ENCODE measurements at places on chromosomes 6 and 20.

DNA sequence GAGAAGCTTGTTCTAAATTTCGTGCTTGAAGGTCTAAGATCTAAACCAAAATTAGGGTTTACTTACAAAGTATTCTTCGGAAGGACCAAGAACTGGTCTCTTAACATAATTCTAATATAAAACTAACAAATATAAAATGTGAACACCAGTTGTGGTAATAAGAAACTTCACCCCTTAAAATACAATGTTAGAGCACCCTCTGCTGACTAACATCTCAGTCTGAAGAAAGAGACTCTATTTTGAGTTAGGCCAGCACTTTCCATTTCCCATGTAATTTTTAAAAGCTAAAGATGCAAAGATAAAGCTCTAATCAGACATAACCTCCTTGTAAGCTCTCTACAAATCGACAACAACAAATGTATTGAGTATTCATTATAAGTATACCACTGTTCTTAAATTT is 24.6 kb downstream of the ATG5 start:
- no peak for DNase-seq

GRCh38 chr20:10647909-10648308 is 25.9 kb downstream of the JAG1 start:
- no peak for DNase-seq

GRCh38 chr6:37168811-37169495 is 999 bp upstream of the PIM1 start:
- DNase-seq, result no peak

- DNase-seq, result no peak
Observed at GRCh38 chr20:17966432-17967310, 1.9 kb downstream of the SNX5 start.

- no peak for DNase-seq
Observed at GRCh38 chr6:46320505-46320904, 149.7 kb upstream of the ENPP5 start.

DNA sequence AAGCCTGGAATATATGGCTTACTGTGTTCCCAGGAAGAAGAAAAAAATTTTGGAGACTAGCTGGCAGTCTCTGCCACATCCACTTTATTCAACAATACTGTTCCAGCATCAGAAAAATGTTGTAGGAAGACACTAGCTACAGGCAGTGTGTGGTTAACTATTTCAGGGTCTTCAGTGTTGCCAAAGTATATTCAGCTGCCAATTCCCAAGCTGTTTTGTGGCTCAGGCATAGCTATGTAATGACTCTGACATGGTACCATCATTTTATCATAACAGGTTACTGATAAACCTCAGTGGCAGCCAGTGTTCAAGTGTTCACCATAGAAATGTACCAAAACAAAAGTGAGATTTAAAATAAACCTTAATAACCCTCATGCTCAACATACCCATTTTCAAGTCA is 503.1 kb downstream of the ADGRB3 start:
- no peak for DNase-seq

DNA sequence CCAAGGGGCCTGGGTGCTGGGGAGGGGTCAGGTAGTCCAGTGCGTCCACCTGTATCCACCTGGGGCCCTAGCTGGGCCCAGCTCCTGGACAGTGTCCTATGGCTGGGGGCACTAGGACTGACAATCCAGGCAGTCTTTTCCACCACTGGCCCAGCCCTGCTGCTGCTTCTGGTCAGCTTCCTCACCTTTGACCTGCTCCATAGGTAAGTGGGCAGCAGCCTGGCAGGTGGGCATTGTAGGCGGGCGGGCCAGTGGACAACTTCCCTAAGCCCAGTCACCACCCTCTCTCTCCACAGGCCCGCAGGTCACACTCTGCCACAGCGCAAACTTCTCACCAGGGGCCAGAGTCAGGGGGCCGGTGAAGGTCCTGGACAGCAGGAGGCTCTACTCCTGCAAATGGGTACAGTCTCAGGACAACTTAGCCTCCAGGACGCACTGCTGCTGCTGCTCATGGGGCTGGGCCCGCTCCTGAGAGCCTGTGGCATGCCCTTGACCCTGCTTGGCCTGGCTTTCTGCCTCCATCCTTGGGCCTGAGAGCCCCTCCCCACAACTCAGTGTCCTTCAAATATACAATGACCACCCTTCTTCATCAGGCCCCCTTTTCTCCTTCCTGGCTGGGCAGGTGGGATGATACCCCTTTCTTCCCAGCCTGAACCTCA is 584 bp downstream of the C20orf141 start:
- no peak for DNase-seq

DNA sequence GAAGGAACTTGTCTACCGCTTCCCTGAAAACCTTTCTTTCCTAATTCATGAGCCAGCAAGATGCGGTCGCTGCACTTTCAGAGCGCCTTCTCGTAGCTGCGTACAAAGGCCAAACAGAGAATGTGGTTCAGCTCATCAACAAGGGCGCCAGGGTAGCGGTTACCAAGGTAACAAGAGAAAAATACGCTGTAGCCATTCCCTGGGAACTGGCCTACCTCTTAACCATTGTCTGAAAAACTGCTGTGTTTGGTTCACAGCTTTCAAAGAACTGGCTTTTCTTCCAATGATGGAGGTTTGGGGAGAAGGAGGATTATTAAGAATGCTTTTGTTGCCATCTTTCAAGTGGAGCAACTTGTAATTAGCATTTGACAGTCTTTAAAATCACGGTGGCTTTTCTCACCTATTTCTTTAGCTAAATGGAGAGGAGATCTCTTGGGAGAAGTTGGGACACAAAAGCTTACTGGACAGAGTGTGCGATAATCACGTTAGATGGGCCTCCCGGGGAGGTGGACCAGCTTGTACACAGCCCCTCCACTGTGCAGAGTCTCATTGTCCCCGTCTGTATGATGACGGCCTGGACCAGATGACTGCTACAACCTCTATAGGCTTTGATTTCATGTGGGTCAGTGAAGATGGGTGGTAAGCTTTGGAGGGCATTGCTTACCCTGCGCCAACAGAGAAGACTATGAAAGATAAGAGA is 71.5 kb downstream of the LYRM2 start:
- DNase-seq, result peak; percentile 40

DNA sequence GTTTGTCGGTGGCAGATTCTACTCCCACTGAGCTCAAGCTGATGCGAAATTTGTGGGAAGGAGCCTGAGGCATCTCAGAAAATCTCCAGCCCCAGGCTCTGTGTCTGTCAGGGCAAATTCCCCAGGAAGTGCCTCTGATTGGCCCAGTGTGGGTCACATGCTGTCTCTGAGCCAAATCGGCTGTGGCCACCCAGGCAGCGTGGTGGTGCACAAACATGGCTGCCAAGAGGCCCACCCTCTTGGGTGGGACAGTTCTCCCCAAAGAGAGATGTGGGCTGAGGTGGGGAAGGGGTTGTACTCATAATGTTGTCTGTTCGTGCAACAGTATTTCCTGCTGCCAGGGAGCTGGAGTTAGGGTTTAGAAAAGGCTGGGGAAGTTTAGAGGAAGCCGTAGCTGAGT is 130.6 kb downstream of the BMP7 start:
- DNase-seq, result no peak

DNA sequence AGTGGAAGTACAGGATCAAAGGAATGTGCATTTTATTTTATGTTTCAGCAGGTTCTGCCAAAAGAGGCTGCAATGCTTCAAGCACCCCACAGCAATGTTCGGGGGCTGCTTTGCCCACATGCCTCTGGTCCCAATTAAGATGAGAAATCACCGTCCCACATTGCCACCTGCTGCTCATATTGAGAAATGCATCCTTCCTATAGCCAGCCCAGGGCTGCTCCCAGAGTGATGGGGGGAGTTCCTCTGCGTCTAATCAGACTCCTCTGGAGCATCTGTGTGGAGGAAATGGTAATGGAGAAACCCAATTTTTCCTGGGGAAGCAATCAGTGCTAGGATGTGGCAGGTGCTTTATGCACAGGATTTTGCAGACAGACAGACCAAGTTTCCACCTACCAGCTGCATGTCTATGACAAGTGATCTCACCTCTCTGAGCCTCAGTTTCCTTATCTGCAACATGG is 33.7 kb downstream of the PTGIS start:
- peak; percentile 79 for DNase-seq

DNA sequence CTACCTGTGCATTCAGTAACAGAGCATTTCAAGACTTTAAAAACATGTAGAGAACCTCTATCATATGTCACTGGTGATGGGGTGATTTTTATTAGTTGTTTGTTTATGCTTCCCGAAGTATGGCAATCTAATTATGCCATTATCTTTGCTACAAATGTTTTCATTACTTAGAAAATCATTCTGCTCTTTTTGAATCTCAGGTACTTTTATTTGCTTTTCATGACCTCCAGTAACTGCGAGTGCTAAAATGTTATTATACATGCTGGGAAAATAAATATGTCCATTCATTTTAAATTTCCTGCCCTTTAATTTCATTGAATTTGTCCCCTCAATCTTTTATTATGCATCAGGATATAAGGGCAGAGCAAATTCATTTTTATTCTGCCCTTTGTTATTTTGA is 515.7 kb downstream of the NKAIN2 start:
- DNase-seq, result no peak

DNA sequence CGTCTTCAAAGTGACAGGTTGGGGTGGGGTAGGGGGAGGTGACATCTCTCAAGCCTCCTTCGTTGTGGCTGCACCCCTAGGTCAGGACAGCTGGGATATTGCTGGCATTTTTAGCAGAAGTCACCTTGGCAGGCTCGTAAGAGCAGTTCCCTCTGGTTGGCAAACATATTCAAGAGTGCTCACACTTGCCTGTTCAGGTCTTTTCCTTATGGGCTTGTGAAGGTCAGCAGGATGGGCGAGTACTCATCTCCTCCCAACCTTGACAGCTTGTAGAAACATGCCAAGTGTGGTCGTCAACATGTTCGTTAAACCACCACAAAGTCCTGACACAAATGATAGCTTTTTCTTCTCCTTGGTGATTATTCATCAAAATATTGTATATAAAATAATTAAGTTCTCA is 113.6 kb downstream of the HDGFL1 start:
- DNase-seq, result no peak

GRCh38 chr20:22522701-22523100 is 61.7 kb downstream of the FOXA2 start:
- no peak for DNase-seq

DNA sequence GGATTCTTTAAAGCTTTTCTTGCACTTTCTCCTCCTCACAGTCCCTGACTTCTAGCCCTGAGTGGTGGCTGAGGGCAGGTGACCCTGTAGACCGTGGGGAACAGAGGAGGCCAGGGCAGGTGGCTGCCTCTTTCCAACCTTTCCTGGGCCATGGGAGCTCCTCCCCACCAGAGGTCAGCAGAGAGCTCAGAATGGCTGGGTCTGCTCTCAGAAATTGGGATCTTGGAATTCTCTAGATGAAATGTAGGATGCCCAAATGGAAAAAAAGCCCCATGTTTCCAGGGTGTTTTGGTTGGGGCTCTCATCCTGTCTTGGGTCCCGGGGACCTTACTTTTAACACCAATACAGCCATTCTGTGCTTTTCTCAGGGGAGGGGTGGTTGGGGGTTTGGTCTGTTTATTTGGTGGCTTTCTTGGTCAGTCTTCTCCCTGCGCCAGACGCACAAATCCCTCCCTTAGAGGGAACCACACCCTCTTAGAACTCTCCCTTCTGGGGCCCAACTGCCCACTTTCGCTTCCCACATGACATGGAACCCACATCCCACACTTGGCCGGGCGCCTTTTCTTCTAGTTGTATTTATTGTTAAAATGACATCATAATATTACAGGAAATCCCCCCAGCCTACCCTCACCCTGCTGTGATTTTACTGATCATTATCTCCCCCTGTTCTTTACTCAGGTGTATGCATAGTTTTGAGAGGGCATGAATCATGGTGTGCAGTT is 17.9 kb downstream of the GNAS start:
- peak; percentile 78 for DNase-seq

DNA sequence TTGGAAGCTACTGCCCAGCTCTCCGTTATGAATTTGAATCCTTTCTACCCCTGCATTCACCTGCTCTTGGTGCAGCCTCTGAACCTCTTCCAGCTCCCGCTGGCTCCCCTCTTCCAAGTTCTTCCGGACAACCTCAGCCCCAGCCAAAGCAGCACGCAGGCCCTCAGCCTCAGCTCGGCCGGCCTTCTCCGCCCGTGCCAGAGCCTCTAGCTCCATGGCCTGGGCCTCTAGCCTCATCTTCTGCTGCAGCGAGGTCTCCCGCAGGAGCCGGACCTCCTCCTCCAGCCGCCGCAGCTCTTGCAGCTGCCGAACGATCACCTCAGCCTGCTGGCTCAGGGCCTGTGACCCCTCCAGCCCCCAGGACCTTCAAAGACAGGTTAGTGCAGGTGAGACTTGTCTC is 3.2 kb downstream of the CCHCR1 start:
- DNase-seq, result no peak

DNA sequence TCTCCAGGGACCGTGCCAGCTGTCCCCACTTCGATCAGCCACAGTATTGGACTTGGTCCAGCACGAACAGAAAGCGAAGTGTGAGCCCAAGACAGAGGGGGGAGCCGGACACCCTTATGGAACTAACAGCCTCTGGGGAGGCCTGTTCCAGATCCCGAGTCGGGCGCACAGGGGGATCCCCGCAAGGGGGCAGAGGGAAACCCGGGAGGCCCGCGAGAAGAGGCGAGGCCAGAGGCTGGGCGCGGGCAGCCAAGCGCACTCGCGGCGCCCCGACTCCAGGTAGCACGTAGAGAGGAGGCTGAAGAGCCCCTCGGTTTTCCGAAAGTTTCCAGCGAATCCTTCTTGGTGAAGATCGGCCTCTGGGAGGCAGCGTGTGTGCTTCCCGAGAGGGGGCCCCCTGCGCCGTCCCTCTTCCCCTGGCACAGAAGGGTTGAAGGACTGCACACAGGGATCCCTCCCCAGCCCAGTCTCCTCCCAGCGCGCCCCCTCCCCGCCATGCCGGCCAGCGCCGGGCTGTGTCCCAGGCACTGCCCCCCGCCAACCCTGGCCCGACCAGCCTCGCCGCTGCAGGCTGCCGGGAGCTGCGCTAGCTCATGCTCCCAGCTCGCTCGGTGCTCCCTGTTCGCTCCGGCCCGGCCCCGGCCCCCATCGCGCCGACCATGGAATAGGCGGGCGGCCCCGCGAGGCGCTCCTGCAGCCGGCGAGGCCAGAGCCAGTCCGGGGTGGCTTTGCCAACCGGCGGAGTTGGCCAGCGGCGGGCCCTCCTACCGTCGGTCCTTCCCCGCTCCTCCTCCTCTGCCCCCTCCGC is 577 bp upstream of the SLC24A3 start:
- peak; percentile 18 for DNase-seq

GRCh38 chr6:89350281-89350966 is 2.1 kb downstream of the UBE2J1 start:
- no peak for DNase-seq

DNA sequence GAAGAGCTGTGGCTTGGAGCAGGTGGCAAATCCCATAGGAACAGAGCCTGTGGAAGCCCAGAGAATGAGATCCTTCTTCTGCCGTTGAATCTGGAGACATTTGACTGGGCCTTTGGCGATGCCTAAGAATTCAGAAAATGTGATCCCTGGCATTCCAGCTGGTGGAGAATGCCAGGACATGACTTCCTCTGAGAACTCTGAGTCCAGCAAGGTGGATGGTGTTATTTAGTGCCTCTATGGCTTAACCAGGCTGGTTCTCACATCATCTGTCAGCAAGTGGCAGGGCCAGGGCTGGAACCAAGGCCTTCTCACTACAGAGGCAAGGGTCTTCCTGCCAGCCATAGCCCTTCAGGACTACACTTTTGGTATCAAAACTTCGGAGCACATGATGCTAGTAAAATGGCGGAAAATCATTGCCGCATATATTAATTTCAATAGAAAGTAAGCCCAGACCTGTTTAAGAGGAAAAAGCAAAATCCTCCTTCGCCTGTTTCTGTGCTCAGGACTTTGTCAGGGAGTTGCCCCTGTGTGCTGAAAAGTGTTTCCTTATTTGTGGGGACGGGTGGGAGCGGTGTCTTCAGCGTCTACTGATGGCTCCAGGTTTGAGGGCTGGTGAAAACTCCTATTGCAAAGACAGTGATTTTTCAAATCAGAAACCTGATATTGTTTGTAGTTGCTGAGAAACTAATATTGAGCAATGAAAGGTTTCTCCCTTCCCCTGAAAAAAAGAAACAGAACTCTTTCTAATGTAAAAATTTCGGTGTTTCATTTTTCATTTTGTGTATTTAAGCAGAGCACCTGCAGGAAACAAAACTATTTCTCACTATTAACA is 23.9 kb downstream of the DUSP22 start:
- DNase-seq, result no peak
